ENCODE measurements at places on chromosomes 5 and 9.
A peak's percentile ranks its signal among the peaks of the same experiment; 100 is the strongest.

- no peak for DNase-seq
These were observed 82.4 kb downstream of the PCSK1 start for GRCh38 chr5:96350678-96351077.

DNA sequence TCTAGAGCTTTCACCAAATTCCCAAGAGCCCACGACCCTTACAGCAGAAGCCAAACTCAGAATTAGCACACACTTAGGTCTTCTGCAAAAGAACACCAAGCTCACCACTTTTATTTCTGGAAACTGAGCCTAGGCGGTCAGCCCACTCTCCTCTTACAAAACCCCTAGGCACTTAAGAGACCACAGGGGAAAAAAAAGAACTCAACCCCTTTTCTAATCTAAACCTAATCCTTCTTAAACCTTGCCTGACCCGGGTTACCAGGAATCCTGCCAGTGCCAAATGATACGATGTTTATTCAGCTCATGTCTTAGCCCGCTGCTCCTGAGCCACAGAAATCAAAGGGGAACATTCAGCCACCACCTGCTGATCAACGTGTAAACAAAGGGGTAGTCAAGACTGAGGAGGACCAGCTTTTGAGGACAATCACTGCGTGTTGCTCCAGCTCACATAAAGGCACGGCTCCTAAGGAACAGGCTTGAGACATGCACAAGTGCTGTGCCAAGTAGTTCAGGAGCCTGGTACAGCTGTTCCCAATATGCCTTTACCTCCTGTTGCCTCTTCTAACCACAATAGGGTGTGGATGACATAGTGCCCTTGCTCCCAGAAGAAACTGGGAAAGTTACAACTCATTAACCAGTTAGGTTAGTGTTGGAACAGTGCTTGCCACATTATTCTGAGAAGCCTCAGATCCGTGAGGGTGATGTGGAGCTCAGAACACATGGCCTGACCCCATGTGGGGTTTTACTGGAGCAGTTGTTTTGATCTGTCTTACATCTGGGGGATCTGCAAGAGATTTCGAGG lies 49.3 kb downstream of the ZFAND5 start:
- DNase-seq = peak; percentile 22

- peak; percentile 43 for DNase-seq
These were observed 41.7 kb downstream of the RETREG1 start for GRCh38 chr5:16574789-16575721.

DNA sequence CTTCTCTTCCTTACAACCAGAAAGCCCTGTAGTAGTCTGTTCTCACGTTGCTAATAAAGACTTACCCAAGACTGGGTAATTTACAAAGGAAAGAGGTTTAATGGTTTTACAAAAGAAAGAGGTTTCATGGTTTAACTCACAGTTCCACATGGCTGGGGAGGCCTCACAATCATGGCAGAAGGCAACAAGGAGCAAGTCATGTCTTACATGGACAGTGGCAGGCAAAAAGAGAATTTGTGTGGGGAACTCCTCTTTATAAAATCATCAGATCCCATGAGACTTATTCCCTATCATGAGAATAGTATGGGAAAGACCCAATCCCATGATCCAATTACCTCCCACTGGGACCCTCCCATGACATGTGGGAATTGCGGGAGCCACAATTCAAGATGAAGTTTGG lies 164.9 kb downstream of the NR3C1 start:
- DNase-seq = no peak

DNA sequence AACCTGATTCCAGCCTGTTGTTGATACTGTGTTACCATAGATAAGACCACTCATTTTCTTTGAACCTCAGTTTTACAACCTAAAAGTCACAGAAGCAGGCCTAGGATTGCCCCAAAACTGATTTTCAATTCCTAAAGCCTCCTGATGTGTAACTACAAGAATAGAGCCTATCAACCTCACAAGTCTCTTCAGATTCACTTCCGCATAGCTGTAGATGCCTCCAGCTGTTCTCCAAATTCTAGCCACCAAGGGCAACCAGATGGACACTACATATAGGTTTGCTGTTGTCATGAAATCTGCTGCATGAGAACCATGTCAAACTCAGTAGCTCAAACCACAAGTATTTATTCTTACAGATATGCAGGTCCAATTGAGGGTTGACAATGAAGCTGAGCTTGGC lies 143.5 kb downstream of the SPATA31D1 start:
- no peak for DNase-seq

GRCh38 chr9:85484235-85484634 lies 257.5 kb downstream of the AGTPBP1 start:
- no peak for DNase-seq

- DNase-seq = no peak
These were observed 720 bp downstream of the NUDT12 start for GRCh38 chr5:103561685-103562452.

GRCh38 chr9:126877418-126877817 lies 17.0 kb downstream of the ZBTB34 start:
- DNase-seq = no peak

DNA sequence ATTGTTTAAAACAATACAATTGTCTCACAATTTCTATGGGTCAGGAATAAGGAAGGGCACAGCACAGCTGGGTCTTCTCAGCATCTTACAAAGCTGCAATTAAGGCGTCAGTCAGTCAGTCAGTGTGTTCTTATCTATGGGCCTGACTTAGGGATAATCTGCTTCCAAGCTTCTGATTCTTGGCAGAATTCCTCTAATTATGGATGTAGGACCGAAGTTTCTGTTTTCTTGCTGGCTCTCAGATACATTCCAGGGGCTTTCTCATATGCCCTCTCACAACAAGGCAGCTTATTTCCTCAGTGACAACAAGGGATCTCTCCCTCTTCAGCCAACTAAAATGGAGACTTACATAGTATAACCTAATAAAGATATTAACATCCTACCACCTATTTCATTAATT lies 1925.3 kb upstream of the ACO1 start:
- no peak for DNase-seq

GRCh38 chr5:109455598-109456096 lies 45.9 kb upstream of the PJA2 start:
- peak; percentile 73 for DNase-seq

DNA sequence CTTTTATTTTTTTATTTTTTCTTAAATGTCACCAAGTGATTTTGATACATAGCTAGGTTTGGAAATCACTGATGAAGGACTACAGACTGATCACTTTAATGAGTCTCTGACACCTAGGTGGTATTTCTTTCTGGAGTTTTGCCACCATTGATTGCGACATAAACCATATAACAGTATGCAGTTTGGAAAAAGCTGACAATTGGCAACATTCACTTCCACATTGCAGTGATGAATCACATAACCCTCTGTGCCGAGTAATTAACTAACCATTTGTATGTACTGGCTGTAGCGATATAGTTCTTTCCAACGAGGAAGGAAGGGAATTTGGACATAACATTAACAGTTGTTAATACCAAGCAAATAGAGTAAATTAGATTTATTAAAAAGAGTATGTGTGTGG lies 222.9 kb upstream of the EFNA5 start:
- DNase-seq = no peak

DNA sequence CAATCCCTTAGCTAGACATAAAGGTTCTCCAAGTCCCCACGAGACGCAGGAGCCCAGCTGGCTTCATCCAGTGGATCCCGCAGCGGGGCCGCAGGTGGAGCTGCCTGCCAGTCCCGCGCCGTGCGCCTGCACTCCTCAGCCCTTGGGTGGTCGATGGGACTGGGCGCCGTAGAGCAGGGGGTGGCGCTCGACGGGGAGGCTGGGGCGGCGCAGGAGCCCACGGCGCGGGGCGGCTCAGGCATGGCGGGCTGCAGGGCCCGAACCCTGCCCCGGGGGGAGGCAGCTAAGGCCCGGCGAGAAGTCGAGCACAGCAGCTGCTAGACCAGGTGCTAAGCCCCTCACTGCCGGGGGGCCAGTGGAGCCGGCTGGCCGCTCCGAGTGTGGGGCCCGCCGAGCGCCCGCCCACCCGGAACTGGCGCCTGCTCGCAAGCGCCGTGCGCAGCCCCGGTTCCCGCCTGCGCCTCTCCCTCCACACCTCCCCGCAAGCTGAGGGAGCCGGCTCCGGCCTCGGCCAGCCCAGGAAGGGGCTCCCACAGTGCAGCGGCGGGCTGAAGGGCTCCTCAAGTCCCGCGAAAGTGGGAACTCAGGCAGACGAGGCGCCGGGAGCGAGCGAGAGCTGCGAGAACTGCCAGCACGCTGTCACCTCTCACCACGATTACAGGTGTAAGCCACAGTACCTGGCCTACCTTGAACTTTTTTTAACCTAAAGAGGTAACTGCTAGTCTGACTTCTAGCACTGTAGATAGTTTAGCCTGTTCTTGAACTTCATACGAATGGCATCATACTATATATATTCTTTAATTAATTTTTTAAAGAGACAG lies 35.5 kb downstream of the PTGS1 start:
- no peak for DNase-seq

GRCh38 chr5:98902733-98903132 lies 26.1 kb downstream of the CHD1 start:
- no peak for DNase-seq

DNA sequence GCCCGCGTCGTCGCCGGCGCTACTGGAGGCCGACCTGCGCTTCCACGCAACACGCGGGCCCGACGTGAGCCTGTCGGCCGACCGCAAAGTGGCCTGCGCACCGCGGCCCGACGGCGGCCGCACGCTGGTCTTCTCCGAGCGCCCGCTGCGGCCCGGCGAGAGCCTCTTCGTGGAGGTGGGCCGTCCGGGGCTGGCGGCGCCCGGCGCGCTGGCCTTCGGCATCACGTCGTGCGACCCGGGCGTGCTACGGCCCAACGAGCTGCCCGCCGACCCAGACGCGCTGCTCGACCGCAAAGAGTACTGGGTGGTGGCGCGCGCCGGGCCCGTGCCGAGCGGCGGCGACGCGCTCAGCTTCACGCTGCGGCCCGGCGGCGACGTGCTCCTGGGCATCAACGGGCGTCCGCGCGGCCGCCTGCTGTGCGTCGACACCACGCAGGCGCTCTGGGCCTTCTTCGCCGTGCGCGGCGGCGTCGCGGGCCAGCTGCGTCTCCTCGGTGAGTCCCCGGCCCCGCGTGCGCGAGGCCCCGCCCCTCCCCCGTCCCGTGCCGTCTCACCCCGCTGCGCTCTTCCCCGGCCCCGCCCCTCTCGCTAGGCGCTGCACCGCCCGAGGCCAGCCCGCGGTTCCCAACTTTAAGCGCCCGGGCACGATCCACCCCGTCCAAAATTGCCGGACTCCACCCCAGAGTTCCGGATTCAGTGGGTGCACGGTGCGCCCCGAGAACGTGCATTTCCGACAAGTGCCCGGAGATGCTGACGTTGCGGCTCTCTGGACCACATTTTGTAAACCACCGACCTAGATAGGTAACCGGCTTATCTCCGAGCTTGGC lies 42.8 kb downstream of the NEURL1B start:
- no peak for DNase-seq

DNA sequence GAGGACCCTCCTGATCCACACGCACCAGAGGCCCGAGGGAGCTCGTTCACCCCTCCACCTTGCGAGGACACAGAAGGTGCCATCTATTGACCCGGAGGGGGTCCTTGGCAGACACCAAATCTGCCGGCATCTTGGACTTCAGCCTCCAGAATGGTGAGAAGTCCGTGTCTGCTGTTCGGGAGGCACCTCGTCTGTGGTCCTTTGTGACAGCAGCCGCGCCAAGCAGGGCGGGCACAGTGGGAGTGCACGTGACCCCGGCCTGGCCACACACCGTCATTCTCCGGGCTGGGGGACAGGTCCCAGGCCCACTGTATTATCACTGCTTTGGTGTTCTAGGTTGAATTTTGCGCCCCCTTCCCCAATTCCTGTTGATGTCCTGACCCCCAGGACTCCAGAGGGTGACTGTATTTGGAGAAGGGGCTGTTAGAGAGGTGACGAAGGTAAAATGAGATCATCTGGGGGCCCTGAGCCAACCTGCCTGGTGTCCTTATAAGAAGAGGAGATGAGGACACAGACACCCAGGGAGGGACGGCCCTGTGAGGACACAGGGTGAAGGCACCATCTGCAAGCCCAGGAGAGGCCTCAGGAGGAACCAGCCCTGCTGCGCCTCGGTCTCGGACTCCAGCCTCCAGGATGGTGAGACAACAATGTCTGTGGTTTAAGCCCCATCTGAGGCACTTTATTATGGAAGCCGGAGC lies 15.7 kb downstream of the LPCAT1 start:
- no peak for DNase-seq

All from T1000 (cell line).